ENCODE measurements at places on chromosomes 12 and 14.
A peak's percentile ranks its signal among the peaks of the same experiment; 100 is the strongest.

DNA sequence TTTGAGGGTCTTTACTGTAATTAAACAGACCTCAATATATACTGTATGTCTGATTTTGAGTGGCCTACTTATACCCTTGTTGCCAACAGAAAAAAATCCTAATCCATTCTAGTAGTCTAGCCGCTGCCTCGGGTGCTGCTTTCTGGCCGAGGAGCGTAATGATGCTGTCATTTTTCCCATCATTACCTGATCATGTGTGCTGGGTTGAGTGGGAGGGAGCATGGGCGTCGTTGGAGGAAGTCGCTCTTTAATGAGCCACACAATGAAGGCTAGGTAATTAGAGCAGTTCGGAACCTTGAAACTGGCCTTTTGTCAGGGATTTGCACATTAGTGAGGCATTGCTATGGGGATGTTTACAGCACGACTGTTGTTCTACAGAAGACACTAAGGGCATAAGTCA, 76.1 kb upstream of the RFX4 start:
- no peak for DNase-seq

DNA sequence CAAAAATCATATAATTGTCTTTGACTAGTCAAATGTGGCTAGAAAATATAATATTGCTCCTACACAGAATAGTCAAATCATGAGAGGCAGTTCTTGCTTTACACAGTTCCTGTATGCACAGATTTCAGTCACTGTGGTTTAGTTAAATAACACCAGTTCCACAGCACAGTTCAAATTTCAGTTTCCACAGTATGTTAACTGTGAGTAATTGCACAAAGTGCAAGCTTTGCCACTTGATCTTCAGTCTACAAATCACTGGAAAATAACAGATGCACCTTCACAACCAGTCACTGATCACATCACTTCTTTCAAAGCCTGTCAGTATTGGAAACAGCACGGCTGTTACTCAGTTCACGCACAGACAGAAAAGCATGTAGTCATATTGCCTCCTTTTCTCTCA, 38.7 kb downstream of the KCNH5 start:
- DNase-seq: no peak

GRCh38 chr12:20567413-20567812, 127.7 kb upstream of the SLCO1C1 start:
- no peak for DNase-seq

- DNase-seq: no peak
These were observed 113.3 kb upstream of the SLC38A2 start for GRCh38 chr12:46485853-46486252.

DNA sequence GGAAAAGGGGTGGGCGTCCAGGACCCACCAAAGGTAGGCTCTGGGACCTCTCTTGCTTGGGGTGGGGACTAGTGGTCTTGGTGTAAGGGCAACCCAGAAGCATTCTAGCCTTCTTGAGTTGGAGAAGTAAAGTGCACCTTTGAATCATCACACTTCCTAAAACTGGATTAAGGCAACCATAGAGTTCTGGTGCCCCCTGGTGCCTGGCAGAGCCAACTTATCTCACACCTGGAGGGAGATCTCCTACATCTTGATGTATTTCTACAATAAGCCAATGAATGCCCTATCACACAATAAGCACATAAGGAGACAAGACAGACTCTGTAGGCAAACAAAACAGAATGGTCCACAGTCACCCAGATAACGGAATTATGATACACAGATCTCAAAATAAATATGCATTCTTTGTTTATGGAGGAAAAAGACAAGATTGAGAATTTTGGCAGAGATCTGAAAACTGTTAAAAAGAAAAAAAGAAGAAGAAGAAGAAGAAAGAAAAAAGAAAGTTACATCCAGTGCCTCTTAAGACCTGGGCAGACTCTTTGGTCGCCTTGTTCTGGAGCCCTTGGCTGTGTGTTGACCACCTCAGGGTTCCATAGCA, 95.9 kb upstream of the PPP2R5C start:
- peak; percentile 35 for DNase-seq
